Trophoblast cell (in vitro differentiated cells and primary cell): ENCODE measurements at places on chromosomes 11 and 22.
A peak's percentile ranks its signal among the peaks of the same experiment; 100 is the strongest.

- DNase-seq = peak; percentile 36
These were observed 117.4 kb downstream of the KIAA1671 start for GRCh38 chr22:25069758-25070481.

GRCh38 chr22:46946383-46946962 is 184.0 kb downstream of the TBC1D22A start:
- peak; percentile 89 for DNase-seq

DNA sequence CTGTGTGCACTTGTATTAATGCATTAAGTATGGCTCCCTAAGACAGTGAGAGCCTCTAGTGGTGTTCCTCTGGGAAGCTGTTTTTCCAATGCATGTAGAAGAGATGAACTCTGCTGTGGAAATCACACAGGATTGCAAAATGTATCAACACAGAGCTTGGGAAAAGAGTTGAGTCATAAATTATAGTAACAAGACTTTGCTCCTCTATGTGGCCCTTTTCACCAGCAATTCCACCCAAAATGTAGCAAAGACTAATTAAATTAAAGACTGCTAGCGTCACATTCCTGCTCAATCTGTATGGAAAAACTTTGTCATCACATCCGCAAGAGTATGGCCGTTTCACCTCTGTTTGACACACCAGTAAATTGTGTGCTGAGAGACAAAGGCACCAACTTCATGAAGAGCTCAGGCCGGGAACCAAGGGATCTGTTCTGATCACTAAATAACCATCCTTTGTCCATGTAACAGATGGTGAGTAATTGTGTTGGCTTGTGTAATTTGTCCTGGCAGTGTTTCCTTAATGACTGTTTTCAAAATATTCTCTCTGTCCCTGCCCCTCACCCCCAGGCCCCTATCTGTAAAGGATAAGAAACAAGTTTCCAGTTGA is 209.2 kb upstream of the SORL1-AS1 start:
- DNase-seq = no peak

DNA sequence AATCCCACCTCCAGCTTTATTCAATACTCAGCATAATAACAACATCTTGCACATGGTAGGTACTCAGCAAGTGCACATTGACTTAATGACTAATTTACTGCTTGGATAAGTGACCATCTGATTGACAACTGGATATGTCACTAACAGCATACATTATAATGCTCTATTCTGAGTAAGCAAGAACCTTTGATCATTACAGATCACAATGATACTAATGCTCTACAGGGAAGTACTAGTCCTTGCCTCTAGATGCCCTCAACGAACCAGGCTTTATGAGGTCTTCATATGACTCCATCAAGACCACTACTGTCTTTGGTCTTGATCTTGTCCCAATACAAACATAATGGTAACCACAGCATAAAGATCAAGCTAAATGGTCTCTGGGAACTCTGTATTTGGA is 167.6 kb upstream of the MTMR2 start:
- no peak for DNase-seq

- DNase-seq = no peak
These were observed 88.6 kb upstream of the RCN1 start for GRCh38 chr11:32002311-32002710.

- DNase-seq = no peak
These were observed 200.2 kb downstream of the BRD1 start for GRCh38 chr22:49627217-49628181.

GRCh38 chr11:30128269-30128932 is 102.4 kb upstream of the FSHB start:
- peak; percentile 36 for DNase-seq

GRCh38 chr11:11618973-11619435 is 2.8 kb downstream of the GALNT18 start:
- no peak for DNase-seq

DNA sequence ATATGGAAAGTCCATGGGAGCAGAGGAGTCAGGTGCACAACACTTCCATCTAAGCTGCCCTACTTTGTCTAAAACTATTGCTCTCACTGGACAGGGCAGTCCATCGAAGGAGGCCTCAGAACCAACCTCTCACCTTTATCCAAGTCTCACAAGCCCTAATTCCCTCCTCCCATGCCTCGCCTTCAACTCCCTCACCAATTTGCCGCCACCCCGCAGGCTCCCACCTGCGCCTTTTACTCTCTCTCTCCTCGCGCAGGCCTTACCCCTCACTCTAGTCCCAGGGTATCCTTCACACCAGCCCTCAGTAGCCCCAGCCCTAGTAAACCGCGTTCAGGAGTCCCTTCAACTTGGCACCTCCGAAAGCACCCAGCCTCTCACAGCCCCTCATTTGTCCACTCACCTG is 451 bp downstream of the FHIP1B start:
- DNase-seq = no peak

DNA sequence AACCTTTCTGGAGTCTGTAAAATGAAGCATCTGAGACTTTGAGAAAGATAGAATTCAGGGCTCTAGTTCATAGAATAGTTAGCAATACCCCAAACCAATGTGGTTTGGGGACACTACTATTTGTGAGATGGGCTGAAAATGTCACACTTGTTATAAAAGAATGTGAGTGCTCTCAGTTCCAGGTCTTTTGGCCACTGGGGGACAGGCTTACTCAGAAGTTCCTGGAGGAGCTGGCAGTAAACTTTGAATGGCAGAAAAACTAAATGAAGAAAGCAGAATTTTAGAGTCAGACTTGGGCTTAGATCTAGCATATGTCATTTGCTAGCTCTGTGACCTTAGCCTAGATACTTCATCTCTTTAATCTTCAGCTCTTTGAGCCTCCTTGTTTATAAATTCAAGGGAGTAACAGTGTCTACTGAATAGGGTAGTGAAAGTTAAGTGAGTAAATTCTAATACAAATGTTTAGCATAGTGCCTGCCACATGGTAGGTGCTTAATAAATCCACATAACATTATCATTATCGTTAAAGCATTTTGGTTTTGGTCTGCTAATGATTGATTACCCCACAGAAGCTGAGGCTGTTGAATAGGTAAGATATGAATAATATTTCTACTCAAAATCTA is 3.7 kb downstream of the LYVE1 start:
- DNase-seq = no peak

- DNase-seq = no peak
These were observed 46.0 kb upstream of the HIPK3 start for GRCh38 chr11:33211153-33211552.

GRCh38 chr11:32451808-32452207 is 16.5 kb upstream of the WT1 start:
- DNase-seq = no peak

GRCh38 chr11:9893474-9893873 is 229.6 kb downstream of the SWAP70 start:
- DNase-seq = no peak

DNA sequence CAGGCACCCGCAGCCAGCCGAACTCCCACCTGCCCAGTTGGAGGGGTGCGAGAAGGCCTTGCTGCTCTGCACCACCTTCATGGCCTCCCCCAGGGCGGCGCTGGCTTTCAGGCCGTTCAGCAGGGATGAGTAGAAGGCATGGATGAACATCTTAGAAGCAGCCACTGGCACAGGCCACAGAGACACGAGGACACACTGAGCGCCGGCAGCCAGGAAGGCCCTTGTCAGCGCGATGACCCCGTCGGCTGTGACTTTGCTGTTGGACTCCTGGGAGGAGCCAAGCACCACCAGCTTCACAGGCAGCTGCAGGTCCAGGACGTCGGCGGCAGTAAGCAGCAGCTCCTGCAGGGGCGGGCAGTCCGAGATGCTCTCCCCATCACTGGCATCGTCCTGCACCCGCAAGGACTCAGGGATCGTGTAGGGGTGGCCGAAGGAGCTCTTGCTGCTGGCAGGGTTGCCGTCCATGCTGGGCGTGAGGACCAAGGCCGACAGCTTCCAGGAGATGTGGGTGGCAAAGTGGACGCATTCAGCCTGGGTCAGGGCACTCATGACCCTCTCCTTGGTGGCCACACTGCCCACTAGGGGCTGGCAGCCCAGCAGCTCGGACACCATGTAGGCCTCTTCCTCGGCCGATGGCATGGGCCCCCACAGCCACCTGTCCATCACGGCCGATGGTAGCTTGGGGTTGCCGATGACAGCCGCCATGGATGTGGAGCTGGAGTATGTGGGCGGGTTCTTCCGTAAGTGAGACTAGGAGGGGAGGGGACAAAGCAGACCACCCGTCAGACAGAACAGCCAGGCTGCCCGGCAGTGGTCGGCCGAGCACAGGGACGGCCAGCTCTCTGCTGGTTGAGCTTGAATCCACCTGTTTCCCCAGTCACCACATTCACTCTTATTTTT is 79.7 kb upstream of the PITPNB start:
- DNase-seq = no peak

GRCh38 chr22:48055827-48056226 is 1293.4 kb downstream of the TBC1D22A start:
- DNase-seq = no peak

- no peak for DNase-seq
These were observed 14.9 kb upstream of the OMP start for GRCh38 chr11:77087723-77088225.

DNA sequence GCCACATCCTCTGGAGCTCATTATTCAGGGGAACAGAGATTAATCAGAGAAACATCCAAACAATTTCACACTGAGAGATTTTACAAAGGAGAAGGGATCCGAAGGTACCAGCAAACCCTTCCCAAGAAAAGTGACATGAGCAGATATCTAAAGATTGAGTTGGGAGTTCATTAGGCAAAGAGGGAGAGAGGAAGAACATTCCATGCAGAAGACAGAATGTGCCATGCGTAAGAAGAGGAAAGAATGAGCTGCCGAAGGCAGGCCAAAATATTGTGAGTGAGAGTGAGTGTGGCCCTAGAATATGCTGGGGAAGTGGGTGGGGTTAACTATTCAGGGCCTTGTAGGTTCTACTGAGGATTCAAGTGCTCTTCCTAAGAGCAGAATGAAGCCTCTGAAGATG is 50.0 kb upstream of the LYVE1 start:
- DNase-seq = no peak

DNA sequence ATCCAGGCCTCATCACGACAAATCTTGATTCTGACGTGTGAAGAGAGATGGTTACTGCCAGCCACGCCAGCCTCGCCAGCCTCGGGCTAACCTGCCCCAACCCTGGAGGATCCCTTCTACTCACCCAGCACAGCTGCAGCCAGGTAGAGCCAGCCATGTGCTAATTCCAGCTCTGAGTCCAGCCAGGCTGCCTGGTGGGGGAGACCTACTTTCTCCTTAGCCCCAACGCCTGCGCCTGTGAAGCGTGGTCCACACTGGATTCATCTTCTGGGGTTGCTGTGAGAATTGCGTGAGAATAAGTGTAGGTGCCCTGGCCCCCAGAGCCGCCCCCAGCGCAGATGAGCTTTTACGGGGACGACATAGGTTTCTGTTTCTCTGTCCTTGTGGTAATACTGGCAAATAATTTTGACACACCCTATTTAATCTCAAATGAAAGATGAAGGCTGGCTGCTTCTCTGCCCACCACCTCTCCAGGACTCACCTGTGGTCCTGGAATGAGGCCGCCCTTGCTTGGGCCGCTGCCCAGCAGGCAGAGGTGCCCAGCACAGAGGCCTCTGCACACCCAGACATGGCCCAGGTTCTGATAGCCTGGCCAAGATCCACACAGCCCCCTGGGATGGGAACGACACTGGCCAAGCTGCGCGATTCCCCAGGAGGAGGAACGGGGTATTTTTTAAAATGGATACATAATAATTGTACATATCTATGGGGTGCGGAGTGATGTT is 528.4 kb downstream of the TBC1D22A start:
- DNase-seq = no peak

DNA sequence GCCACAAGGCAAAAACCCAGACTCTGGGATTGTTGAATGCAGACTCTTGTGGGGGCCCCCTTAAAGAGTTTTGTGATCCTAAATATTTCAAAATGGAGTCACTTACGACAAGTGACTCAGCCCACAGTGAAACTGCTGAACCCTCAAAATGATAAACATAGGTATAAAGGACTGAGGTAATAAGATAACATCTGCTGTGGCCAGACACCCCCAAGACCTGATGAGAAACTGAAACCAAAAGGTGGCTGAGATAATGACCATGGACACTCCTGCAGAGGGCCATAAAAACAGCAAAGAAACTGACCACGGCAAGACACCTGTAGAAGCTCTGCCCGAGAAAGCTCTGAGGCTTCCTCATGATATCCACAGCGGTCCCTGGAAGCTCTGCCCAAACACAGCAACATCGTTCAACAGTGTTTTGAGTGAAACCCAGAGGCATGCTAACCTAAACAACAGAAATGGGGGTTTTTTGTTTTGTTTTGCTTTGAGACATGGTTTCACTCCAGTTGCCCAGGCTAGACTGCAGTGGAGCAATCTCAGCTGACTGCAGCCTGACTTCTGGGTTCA is 1.6 kb upstream of the PLAAT4 start:
- DNase-seq = no peak

GRCh38 chr11:126341760-126342161 is 13.7 kb upstream of the ST3GAL4 start:
- no peak for DNase-seq

- DNase-seq = no peak
These were observed 47.2 kb downstream of the CCDC83 start for GRCh38 chr11:85902353-85902752.

DNA sequence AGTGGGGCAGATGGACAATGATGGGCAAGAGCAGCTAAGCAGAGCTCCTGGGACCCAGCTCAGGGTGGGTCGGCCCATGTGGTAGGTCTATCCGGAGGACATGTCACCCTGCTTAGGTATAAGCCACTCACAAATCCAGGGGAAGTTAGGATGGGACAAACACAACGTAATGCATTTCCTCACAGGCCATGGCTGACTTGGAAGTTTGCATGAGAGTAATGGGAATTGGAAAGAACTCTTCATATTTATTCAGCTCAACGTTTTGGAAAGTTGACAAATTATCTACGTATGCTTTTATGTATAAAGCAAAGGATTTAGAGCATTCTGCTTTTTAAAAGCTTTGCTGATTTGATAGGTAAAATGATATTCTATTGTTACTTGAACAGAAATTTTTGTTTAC is 74.9 kb downstream of the SMCO4 start:
- DNase-seq = no peak

DNA sequence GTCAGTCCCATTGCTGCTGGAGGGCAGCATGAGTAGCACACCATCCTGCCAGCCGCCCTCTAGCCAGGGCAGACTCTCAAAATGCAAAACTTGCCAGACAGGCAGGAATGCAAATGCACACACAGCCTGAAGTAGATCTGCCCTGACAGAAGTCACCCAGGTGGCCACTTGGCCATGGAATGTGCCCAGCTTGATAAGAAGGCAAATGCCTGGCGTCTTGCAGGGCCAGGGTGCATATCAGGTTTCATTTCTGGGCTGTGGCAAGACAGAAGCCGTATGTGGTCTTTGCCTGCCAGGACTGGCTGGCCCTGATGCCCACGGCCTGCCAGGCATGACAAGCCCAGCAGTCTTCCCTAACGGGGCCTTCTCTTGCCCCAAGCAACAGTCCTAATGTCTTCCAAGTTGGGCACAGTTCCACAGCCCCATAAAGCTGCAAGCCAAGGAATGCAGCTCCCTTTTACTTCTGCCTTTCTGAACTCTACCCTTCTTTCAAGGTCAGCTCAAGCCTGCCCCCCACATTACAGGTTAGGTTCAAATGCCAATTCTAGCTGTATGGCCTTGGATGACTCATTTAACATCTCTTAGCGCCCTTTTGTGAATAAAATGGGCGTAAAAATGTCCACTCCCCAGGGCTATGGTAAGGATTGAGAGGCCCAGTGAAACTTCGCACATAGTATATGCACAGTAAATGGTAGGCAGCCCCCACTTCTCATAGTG is 29.7 kb downstream of the POU2AF3 start:
- DNase-seq = peak; percentile 24
